Mammary epithelial cell (primary cell): ENCODE measurements at places on chromosomes 12 and 14.

DNA sequence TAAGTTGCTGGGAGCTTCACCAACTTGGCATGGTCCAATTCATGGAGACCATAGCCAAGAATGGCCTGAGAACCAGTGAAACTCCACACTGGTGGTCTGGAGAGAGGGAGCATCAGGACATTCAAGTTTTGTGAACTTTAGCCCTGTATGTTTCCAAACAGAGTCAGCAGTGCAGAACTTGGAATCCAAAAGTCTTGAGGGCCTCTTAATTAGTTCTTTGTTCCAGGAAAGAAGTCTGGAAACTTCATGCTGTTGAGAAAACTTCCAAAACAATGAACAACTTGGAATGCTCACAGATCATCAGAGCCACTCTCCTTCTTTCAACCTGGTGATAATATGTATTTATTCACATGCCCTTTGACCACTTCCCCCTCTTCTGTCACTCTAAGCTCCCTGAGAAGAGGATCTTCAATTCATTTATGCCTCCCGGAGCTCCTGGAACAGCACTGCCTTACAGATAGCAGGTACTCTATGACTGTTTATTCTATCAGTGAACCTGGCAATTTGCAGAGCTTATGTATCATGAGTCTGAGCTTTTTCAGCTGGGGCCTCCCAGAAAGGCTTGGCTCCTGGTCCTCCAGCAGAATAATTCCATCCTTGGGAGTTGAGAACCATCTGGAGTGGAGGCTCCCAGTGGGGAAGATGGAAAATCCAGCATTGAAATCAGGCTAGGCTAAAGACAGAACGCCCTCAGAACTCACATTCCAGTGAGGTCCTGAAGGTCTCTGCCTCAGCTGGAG is 191.4 kb downstream of the KTN1 start:
- DNase-seq, result no peak

DNA sequence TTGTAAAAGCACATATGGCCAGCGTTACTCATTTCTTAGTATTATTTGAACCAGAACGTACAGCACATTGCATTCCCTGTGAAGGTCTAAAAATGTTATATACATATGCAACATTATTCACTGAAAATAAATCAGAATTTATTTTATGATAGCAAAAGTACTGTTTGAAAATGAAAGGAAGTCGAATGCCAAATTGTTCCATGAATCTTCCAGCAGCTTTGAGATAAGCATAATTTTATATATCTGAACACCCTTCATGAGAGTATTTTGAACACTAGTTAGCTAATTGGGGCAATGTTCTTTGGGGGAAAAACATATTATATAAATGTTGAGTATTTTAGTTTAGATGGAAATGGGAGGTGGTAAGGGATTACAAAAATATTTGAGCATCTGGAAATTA is 300.7 kb upstream of the SYT1 start:
- DNase-seq, result no peak

DNA sequence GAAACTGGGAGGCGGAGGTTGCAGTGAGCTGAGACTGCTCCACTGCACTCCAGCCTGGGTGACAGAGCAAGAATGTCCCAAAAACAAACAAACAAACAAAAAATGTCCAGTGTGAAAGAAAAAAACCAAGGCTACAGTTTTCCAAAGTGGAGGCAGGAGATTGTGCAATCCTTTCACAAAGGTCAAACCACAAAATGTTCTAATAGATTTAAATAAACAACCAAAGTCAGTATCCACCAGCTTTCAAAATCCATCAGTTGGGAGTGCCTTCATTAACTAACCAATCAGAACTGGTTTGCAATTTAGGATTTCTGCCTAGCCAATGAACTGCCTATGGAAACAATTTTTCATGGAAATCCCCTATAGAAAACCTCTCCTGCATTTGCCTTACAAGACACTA is 52.3 kb upstream of the TRIM9 start:
- peak; percentile 14 for DNase-seq

- DNase-seq, result peak; percentile 75
Measured at GRCh38 chr12:3076730-3077571, at the start of gene TSPAN9. TSPAN9 (plus strand) TSS chr12:3077379; CDS start chr12:3201194, 123,815 bp downstream.

GRCh38 chr14:56412468-56413434 is 166.8 kb upstream of the TMEM260 start:
- DNase-seq, result no peak

GRCh38 chr12:115871714-115872113 is 405.8 kb downstream of the MED13L start:
- DNase-seq, result no peak

DNA sequence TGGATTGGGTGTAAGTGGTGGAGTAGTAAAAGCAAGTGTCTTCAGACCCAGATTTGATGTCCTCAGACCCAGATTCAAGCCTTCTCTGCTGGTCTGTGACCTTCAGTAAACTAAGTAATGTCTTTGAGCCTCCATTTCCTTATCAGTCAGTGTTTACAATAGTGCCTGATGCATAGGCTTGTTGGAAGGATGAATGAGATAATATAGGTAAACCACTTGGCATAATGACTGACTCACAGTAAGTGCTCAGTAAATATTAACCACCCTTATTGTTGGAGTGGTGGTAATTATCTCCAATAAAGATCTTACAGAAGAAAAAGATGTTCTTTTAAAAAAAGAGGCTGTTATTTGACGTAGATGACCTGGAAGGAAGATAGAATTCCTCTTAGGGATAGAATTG is 86.2 kb downstream of the IGF1 start:
- DNase-seq, result no peak

GRCh38 chr12:54024127-54024526 is 4.1 kb upstream of the HOXC6 start:
- no peak for DNase-seq

DNA sequence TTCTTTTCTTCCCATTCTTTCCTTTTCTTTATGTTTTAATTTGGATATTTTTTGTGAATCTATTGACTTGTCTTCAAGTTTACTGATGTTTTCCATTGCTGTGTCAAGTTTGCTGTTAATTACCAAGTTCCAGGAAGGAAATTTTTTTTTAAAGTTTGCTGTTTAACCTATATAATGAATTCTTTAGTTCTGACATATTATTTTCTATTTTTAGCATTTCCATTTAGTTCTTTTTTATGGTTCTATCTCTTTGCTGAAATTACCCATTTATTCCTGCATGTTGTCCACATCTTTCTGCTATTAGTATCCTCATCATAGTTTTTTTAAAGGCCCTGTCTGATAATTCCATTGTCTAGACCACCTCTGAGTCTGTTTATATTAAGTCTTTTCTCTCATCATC is 27.8 kb downstream of the KLHDC1 start:
- DNase-seq, result no peak

- no peak for DNase-seq
Measured at GRCh38 chr12:128008341-128008740, 258.6 kb upstream of the TMEM132C start.

DNA sequence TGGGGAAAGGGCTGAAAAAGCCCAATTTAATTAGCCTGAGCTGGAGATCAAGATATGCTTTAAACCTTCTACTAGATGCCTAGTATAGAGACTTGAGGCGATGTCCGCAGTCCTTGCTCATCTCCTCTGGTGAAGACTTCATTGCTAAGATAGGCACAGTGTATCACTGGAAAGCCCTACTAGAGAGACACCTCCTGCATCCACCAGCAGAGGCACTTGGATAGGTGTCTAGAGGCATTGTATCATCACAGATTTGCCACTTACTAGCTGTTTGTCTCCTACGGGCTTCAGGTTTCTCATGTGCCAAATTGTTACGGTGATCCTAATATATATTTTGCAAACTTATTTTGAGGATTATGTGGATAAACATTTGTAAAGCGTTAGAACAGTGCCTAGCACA is 1048.5 kb downstream of the GALC start:
- no peak for DNase-seq

DNA sequence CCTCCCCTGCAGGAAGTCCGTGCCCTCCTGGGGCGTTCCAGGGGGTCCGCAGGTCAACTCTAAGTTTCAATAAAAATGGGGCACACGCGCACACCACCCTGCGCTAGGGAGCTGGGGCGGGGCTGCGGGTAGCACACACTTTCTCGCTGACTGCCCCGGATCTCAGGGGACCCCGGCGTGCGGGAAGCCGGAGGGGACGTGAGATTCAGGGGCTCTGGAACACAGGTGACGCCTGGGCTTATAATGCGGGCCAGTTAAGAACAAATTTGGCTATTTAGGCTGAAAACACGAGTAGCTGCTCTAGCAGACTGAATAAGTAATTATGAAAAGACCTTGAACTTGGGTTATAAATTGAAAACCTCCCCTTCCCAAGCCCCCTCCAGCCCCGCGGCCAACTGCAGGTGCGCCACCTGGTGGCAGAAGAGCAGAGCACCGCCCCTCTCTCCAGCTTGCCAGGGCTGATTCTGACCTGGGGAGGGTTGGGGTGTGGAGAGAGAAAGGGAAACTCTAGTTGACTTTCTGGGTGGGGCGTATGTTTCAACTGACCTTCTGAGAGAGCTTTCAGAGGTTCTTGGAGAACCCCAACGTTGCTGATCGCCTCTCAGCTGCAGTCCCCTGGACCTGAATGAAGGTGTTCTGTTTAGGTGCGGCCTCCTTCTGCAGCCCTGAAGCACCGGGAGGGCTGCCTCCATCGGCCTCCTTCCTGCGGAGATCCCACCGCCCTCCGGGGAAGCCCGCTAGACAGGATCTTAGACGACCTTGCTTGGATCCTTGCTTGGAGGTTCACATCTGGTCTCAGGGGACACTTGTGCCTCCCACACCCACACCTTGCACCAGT is 118.4 kb upstream of the EVL start:
- DNase-seq, result no peak
